ENCODE measurements at places on chromosomes 1 and 21. TPM values are rescaled to one million over a fixed set of nuclear protein-coding genes. Genes with fewer than 3 reads are reported as not detected.
A peak's percentile ranks its signal among the peaks of the same experiment; 100 is the strongest.

GRCh38 chr1:113669988-113670387 is 89.3 kb downstream of the PHTF1 start:
- H3K4me3 ChIP-seq: no peak overlapping the region
- H3K27me3 ChIP-seq: no peaks in the 10 kb centered on the region
- DNase-seq: no peak
- H3K36me3 ChIP-seq: no peaks in the 10 kb centered on the region
- H3K27ac ChIP-seq: no peak overlapping the region
- peaks cover 5% of the 10 kb centered on the region for H3K4me1 ChIP-seq

DNA sequence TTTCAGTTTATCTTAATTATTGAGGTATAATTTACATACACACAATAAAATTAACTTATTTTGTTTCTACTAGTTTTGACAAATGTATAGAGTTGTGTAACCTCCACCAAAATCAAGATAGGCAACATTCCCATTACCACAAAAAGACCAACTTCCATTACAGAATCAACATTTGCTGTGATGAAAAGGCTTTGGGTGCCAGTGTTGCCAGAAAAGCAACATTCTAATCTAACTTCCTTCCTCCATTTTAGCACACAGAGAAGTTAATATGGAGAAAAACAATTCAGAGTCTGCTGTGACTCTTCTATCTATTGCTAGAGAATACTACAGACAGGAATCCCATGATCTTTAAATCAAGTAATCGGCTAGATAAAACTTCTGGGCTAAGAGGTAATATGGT is 245.3 kb downstream of the RERE start:
- no peak for DNase-seq
- peaks cover 19% of the 10 kb centered on the region for H3K4me1 ChIP-seq
- H3K27me3 ChIP-seq: no peaks in the 10 kb centered on the region
- H3K4me3 ChIP-seq: no peak overlapping the region

DNA sequence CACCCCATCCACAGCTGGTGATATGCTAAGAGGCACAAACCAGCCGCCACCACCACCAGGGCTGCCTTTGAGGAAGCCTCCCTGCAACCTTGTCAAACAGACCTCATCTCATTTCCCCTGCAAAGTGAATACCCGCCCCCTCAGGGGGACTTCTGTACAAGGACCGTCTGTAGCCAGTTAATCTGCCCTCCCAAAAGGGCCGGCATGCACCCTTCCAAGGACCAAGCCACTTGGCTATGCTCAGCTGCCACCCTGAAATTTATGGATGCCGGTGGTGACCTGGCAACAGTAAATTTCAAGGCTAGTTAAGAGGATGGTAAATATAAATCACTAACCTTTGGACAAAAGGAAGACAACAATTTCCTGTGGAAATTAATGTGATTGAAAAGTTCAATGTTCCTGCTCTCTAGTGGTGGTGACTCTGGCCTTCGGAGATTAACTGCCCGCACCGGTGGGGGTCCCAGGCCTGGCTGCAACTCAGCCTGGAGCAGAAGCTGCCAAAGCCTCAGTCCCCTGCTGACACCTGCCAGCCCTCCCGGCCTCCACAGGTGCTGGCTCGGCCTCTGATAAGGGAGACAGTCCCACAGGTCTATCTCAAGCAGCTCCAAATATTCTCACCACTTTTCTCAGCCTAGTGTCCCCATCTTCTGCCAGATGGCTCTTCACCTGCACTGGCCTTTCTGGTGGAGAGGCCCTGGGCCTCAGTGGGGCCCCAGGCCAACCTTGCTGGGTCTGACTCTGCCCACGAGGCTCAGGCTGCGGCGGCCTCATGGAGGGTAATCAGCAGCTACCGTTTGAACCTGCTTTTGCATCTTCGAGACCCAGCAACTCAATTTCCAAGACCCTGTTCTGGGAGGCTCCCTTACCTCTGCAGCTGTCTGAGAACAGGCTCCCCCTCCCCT is 12.2 kb downstream of the TMEM53 start:
- no peak for DNase-seq
- no peak overlapping the region for H3K4me3 ChIP-seq
- H3K4me1 ChIP-seq: peaks cover 16% of the 10 kb centered on the region
- no peaks in the 10 kb centered on the region for H3K27me3 ChIP-seq
- no peak overlapping the region for H3K27ac ChIP-seq
- no peaks in the 10 kb centered on the region for H3K36me3 ChIP-seq

GRCh38 chr21:42013376-42013775 is 3.2 kb upstream of the ZBTB21 start:
- peaks cover 9% of the 10 kb centered on the region for H3K36me3 ChIP-seq
- no peak overlapping the region for H3K27ac ChIP-seq
- no peak for DNase-seq
- peaks cover 5% of the 10 kb centered on the region for H3K4me1 ChIP-seq
- H3K27me3 ChIP-seq: peaks cover 19% of the 10 kb centered on the region
- H3K4me3 ChIP-seq: no peak overlapping the region

- no peak overlapping the region for H3K27ac ChIP-seq
- no peak for DNase-seq
- peaks cover 1% of the 10 kb centered on the region for H3K4me1 ChIP-seq
- no peaks in the 10 kb centered on the region for H3K27me3 ChIP-seq
- no peak overlapping the region for H3K4me3 ChIP-seq
Measured at GRCh38 chr1:100469578-100469977, 68.4 kb upstream of the GPR88 start.

- no peaks in the 10 kb centered on the region for H3K36me3 ChIP-seq
- H3K4me1 ChIP-seq: peaks cover 30% of the 10 kb centered on the region
- peak overlapping the region; percentile 47 for H3K4me3 ChIP-seq
- H3K27ac ChIP-seq: peak overlapping the region; percentile 84
- DNase-seq: peak; percentile 60
Measured at GRCh38 chr1:27868932-27869718, 3.2 kb upstream of the THEMIS2 start.

ZNF697 gene
- total RNA-seq: 13.0 TPM

SLC45A1 gene
- 0.80 TPM for total RNA-seq

AHCTF1 gene
- total RNA-seq: 47.2 TPM

SPRR2E gene
- not detected for total RNA-seq

DENND2C gene
- 0.30 TPM for total RNA-seq

RXRG gene
- total RNA-seq: not detected

Measured in activated T-helper 2 cell treated with anti-CD3 and anti-CD28 coated beads, Interferon-gamma antibody, Interleukin-2, Interleukin-4, amounts not matched to agents 10 μg/mL and 5 μg/mL and 100 μg/mL, durations not matched to agents 14 hours and 24 hours and 36 hours (primary cell).